M059J (cell line): ENCODE measurements at places on chromosomes 4 and X.

DNA sequence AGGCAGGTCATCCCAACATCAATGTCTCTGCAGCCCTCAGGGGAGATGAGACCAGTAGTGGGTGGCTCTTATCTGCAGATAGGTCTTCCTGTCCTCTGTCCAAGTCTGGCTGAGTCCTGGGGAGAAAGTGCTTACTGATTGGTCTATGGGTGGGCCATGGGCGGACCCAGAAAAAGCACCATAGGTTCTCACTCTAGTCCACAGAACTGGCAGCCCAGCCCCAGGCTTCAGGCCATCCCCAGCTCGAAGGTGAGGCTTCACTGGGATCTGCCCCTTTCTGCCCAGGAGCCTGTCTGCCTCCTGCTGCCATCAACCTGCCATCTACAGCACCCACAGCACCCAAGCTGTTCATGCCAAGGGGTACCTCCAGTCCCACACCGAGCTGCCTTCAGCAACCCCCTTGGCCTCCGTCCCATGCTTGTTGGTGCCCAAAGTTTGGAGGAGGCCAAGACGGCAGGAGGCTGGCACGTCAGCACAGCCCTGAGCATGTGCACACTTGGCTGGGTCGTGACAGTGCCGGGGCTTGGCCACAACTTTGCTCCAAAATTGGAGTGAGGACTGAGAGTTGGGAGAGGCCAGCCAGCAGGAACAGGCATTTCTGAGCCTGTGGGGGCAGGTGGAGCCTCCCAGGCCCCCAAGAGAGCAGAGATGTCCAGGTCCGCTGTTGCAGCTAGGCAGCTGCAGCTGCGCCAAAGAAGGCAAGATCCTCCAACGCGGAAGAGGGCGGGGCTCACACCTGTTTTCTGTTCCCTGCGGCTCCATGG lies 99.6 kb downstream of the IQCM start:
- DNase-seq: no peak

DNA sequence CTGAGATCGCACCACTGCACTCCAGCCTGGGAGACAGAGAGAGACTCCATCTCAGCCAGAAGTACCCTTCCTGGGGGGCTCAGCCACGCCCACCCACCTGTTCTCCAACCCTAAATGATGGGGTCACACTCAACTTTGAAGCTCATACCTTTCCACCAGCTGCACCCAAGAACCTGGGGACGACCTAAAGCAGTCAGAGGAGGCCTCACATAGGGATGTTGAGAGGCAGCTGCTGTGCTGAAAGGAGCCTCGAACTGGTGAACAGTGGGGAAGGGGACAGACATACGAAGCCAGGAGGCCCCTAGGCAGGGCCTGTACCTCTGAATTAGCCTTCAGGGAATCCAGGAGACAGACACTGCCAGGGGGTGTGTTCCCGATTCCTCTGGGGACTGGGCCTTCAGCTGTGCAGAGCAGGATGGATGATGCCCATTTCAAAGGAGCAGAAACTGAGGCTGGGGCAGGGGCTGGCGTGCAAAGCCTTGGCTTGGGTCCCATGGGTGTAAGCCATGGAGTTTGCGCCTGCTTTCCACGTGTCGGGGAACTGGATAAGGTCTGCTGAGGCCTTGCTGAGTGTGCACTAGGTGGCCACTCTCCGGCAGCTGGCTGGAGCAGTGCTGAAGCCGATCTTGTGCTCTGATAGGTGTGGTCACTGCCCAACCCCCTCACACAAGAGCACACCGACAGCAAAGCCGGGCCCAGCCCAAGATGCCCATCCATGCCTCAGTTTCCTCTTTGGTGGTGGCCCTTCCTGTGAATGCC lies 130.8 kb downstream of the CPZ start:
- no peak for DNase-seq

GRCh38 chrX:576904-577560 lies 53.6 kb upstream of the SHOX start:
- DNase-seq: no peak

- DNase-seq: no peak
Measured at GRCh38 chr4:148914301-148914700, 472.1 kb upstream of the NR3C2 start.

DNA sequence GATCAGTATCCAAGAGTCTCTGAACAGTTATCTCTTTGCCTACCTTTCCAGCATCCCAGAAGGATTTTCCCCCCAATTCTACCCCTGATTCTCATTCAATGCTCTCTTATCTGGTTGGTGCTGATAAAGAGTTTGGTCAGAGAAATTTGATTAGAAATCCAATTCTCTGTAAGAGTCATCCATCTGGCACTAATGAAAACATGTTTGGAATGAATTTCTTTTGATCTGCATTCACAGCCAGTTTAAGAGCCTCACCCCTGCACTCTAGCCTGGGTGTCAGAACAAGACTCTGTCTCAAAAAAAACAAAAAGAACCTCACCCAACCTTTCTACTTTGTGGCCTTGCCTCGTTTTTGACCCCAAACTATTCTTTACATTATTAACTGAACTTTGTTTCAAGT lies 122.1 kb downstream of the MANBA start:
- DNase-seq: no peak

DNA sequence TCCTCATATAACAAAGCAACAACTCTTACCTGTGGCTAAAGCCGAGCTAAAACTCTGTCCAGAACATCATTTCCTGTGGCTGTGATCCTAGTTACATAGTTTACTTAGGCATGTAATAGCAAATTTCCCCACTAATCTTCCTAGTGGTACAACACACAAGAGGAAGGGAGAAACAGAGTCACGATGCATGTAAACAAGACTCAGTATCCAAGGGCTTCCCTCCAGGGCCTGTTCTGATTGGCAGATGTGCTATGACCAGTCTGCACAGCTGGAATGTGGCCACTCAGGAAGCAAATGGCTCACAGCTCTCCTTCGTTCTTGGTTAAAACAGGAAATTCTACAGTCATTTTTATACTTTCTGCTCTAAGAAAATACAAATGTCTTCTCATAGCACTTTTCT lies 49.2 kb upstream of the PRSS48 start:
- DNase-seq: peak; percentile 59

DNA sequence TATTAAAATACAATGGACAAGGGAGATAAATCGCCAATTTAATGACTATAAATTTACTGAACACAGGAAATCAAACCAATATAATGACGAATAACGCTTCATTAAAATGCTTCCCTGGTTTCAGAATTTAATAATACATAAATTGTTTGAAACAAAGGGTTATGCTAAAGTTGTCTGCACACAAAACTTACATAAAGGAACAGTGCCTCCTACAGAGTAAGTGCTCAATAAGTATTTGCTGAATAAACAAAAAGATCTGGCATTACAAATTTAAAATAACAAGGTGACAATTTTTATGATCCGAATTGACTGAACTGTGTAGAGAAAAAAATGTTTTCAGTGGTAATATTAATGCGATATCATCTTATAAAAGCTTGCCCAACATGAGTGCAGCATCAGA lies 69.6 kb downstream of the NOCT start:
- DNase-seq: peak; percentile 3

DNA sequence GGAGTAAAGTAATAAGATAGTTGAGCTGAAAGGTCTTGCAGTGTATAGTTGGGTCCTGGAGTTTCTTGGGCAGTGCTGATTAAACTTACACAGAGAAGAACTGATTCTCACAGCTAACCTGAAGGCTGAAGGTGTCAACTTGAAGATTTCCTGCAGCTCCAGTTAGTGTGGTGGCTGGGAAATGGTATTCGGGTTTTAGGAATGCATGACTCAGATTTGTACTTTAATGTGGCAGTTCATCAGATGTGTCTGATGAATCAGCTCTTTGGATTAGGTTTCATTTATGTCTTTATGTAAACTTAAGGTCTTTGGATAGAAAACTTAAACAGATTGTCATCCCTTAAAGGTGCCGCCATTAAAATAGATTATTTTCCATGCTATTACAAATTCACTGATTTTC lies 200.0 kb downstream of the IL1RAPL1 start:
- DNase-seq: peak; percentile 73

DNA sequence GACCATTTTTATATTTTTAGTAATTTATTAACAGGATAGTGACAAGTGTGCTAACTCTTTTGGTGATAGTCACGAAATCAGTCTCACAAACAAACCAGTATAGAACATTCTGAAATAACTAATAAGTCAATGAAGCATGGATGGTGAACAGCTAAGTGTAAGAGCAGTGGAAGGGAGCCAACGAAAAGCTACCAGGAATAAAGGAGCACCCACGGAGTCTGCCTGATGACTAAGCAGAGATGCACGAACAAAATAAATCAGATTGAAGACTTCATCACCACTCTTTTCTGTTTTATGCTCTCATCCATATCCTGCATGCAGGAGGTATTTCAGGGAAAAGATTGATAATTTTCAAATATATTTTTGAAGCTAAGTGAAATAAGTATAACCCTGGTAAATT lies 891.1 kb upstream of the HS3ST1 start:
- no peak for DNase-seq
